ENCODE measurements at places on chromosomes 4 and X.
A peak's percentile ranks its signal among the peaks of the same experiment; 100 is the strongest.

GRCh38 chr4:109033993-109034392 lies 268.5 kb downstream of the COL25A1 start:
- no peak for DNase-seq

GRCh38 chr4:143575331-143575730 lies 61.8 kb downstream of the SMARCA5 start:
- no peak for DNase-seq

DNA sequence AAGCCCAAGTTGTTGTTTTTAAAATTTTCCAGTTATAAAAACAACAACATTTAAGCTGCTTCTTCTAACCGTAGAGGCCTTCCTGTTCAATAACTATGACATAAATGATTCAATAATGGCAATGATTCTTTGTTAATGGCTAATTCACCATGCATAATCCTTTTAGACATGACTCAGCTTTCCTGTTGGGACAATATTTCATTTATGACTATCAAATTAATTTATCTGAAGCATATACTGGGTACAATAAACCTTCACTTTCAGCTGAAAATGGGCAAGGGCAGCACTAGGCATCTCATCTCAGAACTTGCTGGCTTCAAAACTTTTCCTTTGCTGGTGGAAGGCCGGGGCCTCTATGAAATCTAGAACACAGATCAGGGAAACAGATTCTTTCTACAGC lies 38.9 kb downstream of the TBC1D9 start:
- no peak for DNase-seq

GRCh38 chr4:10371869-10372471 lies 85.3 kb downstream of the ZNF518B start:
- DNase-seq, result no peak

DNA sequence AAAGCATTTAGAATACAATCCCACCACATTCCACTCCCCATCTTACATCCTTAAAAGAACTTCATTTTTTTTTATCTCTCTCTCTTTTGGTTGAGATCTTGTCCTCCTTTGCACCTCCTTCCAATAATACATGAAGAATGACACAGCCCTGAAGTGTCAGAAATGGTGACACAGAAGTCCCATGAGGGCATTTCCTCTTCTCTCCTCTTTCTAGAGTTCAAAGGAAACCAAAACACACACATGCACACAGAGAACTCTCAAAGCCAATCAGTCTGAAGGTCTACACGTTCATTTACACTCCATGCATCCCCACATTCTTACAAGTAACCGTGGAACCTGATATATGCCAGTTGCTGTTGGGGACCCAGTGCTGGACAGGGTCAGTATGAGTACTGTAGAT lies 450.7 kb downstream of the HNRNPD start:
- DNase-seq, result no peak

DNA sequence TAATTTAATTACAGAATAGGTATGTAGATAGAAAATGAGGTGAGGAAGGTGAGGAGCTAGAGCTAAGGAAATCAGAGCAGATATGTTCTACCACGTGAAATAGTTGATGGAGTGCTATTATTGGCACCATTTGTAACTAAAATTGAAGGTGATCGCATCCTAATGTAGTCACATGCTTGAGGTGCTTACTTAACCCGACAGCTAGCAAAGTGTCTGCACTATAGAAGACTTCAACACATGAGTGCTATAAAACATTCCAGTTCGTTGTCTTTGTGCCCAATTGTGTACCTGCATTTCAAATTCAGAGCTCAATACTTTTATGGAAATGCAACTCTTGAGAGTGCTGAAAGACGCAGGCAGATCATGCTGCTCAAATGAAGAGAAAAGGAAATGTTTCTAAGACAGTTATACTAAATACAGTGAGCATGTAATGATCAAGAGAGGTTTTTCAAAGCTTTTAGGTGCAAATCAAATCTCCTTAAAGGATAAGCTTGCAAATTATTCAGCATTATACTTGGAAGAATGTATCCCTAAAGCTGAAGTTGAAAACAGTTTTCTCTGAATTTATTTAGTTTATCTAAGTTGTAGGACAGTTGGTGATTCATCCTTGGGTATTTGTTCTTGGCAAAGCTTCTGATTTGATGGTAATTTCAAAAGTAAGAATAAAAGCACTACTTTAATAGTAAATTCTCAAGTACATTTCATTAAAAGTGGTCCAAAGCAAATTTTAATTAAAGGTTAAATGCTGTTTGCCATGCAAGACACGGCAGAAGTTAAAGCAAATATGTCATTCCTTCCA lies 223.9 kb upstream of the EPHA5 start:
- no peak for DNase-seq

- DNase-seq, result no peak
Observed at GRCh38 chrX:37854148-37854547, 6.8 kb upstream of the DYNLT3 start.

DNA sequence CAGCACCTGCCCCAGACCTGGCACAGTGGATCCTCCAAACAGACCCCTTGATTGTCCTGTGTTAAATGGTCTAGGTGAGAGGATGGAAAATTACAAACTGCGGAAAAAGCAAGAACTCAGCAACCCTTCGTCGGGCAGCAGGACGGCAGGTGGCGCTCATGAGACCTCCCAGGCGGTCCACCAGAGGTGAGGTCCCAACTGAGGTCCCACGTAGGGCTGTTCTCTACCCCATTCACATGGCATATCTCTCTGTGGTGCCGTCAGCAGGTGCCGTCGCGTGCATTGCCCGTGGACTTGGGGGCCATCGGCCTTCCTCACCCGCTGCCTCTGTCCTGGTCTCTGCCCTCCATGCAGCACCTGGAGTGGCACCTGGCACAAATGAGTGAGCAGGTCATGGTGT lies 88.2 kb downstream of the CRMP1 start:
- DNase-seq, result no peak

- DNase-seq, result no peak
Observed at GRCh38 chrX:119045884-119046283, 26.9 kb upstream of the CT47C1 start.

- DNase-seq, result peak; percentile 28
Observed at GRCh38 chrX:153381684-153382532, 19.2 kb downstream of the PNMA6E start.

GRCh38 chr4:37023504-37023903 lies 221.0 kb upstream of the NWD2 start:
- DNase-seq, result no peak

DNA sequence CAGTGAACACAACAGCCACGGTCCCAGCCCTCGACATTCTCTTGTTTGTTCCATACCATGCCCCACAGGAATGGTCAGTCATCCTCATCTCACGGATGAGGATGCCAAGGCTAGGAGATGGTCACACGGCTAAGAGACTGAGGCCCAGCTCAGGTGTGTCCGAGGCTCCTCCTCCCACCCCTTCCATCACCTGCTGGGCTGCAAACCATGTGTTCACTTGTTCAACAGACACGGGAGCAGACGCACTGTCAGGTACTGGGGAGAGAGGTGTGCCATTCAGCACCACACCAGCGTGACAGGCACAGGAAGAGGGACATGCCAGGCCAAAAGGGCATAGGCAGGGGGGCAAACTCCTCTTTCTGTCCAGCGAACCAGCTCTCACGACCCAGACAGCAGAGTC lies 45.9 kb downstream of the ABLIM2 start:
- no peak for DNase-seq

DNA sequence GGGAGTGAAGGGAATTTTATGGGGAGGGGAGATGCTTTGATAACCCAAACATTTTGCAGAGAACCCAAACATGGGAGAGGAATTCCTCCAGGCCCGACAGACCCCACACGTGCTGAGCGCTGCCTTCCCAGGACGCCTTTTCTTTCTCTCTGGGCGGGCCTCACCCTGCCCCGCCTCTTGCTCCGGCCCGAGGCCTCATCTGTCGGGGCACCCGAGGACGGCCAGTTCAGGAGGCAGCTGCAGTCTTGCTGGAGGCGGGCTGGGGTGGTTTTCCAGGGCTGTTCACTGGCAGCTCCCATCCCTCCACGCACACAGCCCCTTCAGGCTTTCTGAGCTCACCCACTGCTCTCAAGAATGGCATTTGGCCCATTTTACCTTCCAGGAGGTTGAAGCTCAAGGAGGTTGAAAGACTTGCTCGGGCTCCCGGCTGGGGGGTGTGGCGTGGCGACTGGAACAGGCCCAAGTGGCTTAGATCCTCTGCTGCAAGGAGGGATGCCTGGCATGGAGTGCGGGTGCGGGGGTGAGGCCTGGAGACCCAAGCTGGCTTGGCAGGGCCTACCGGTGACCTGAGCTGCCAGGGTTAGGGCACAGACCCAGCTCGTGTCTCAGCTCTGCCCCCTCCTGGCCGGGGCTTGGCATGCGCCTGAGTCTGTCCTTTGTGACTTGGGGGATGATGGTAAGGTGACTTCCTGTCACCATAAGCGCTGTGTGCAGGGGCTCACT lies 99.2 kb downstream of the PSAPL1 start:
- DNase-seq, result peak; percentile 43

GRCh38 chr4:52659722-52660261 lies 691 bp upstream of the USP46 start:
- no peak for DNase-seq

GRCh38 chrX:120559804-120560203 lies 958 bp downstream of the CUL4B start:
- DNase-seq, result no peak

- no peak for DNase-seq
Observed at GRCh38 chrX:66028936-66029335, 10.9 kb downstream of the VSIG4 start.

GRCh38 chrX:114178126-114178525 lies 405.8 kb upstream of the HTR2C start:
- no peak for DNase-seq

DNA sequence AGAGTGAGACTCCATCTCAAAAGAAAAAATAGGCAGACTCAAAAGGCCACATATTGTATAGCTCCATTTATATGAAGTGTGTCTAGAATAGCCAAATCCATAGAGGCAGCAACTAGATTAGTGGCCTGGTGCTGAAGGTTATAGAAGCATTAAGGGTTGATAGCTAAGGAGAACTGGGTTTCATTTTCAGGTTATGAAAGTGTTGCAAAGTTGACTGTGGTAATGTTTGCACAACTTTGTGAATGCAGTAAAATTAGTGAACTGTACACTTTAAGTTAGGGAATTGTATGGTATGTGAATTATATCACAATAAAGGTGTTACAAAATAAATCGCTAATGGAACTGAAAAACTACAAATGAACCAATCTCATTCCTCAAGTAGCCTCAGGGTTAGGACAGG lies 28.3 kb downstream of the TXLNG start:
- DNase-seq, result no peak

GRCh38 chr4:140641789-140642439 lies 73.2 kb upstream of the UCP1 start:
- no peak for DNase-seq
